Progenitor cell of endocrine pancreas (in vitro differentiated cells): ENCODE measurements at places on chromosomes 6 and 20.

DNA sequence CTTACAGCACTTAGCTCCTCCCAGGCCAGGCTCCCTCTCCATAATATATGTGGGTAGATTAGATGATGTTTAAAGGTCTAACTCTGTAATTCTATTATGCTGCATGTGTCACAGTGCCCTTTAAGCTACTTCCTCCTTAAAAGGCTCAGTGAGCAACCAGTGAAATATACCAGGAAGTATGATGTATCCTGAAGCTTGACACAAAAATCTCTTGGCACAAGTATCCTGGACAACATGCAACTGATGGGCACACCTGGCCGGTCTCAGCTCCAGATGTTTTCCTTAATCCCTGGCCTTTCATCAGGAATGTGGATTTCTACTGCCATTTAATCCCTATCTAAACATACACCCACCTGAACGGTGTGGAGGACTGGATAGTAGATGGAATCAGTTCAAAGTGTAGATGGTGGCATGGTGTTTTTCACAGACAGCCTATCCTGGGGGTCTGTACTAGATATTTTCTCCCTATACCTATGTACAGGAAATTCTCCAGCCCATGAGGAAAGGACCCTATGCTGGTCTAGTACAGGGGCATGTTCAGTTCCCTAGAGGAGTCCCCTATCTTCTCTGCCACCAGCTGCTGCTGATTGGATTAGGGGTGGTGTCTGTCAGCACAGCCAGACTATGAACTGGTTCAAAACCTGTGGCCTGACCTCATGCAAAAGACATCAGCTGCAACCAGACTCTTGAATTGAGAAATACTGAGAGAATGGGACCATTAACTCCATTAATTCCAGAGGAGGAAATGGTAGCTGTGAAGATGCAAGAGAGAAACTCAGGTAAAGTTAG is 59.4 kb upstream of the CITED2 start:
- DNase-seq = no peak

- DNase-seq = no peak
Measured at GRCh38 chr6:130526466-130526865, 160.6 kb downstream of the TMEM200A start.

DNA sequence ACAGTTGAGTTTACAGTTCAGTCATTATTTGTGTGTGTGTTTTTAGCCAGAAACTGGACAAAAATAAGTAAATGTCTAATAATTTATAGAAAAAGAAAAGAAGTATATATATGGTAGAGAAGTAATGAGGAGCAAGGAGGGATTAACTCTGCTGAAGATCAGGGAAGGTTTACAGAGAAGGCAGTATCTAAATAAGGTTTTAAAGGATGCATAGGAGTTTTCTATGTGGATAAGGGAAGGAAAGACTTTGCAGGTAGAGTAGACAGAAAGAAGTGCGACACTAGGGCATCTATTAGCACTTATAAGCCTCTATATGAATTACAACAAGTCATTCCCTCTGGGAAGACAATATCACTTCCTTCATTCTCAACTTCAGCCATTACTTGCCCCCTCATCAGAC is 34.3 kb downstream of the ISM1 start:
- no peak for DNase-seq

GRCh38 chr20:23277316-23277715 is 73.3 kb upstream of the NXT1 start:
- DNase-seq = no peak

DNA sequence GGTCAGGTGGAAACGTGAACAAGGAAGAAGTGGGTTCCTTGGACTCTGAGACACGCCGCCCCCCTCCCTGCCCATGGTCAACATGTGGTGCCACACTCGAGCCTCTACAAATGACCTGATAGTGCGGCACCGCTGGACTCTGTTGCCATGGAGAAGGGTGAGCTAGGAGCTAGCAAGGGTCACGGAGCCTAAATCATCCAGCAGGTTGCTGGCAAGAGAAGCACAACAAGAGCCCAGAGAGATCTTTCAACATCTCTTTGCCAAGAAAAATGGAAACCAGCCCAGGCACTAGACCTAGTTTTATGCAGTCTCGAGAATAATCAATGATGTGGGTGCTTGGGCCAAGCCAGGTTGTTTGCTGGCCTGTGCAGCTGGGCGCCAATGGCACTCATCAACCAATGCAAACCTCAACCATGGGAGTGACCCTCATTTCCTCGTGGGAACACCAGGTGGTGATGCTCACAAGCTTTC is 69.5 kb downstream of the NOL4L start:
- DNase-seq = no peak
